ENCODE measurements at places on chromosomes 3 and 15.

DNA sequence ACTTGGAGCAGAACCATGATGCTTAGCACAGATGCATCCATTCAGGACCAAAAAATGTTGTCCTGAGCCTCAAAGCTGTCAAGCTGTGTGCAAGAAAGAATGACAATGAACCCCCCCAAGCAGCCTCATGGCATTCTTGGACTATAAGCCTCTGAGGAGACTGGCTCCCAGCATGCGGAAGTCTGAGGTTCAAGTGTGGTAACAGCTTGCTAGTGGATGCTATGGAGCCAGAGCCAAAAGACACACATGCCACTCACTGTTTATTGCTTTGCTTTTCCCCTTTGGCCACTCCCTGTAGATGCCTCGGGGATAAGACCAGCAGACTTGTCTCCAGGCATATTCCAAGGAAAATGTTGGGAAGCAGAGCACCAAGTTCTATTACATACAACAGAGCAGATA lies 38.2 kb upstream of the SNRK start:
- no peak for DNase-seq

GRCh38 chr3:72681598-72681997 lies 166.6 kb downstream of the SHQ1 start:
- no peak for DNase-seq

DNA sequence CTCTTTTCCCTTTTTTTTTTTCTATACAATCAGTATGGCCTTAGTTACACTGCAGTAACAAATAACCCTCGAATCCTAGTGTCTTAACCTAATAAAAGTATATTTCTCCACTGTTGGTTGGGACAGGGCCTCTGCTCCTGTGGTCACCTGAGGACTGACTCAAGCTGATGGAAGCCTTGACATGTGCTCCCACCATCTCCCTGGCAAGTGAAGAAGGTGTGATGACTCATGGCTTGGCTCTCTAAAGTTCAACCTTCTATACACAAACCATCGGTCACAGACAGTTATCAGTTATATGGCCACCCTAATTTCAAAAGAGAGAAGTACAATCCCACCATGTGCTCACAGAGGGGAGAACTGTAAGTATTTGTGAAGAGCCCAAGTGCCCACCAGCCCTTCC lies 65.8 kb upstream of the CACNA2D3 start:
- no peak for DNase-seq

DNA sequence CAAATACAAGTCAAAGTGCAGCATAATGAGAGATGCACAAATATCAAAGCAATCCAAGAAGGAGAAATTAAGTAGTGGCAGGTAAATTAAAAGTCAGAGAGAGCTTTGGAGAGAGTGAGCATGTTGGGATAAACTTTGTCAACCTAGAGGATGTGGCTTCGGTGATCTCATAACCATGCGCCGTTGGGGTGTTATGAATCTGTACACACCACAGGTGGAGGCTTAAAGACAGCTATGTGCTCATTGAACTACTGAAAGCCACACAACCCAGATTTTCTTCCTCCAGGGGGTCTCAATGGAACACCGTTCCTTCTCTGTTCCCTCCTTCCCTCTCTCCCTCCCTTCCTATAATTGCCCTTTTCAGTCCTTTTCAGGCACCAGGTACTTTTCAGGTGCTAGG lies 52.0 kb downstream of the SUCNR1 start:
- DNase-seq, result no peak

GRCh38 chr3:188306435-188307005 lies 152.6 kb downstream of the LPP start:
- no peak for DNase-seq

- no peak for DNase-seq
Measured at GRCh38 chr3:190644035-190644434, 130.2 kb downstream of the IL1RAP start.

DNA sequence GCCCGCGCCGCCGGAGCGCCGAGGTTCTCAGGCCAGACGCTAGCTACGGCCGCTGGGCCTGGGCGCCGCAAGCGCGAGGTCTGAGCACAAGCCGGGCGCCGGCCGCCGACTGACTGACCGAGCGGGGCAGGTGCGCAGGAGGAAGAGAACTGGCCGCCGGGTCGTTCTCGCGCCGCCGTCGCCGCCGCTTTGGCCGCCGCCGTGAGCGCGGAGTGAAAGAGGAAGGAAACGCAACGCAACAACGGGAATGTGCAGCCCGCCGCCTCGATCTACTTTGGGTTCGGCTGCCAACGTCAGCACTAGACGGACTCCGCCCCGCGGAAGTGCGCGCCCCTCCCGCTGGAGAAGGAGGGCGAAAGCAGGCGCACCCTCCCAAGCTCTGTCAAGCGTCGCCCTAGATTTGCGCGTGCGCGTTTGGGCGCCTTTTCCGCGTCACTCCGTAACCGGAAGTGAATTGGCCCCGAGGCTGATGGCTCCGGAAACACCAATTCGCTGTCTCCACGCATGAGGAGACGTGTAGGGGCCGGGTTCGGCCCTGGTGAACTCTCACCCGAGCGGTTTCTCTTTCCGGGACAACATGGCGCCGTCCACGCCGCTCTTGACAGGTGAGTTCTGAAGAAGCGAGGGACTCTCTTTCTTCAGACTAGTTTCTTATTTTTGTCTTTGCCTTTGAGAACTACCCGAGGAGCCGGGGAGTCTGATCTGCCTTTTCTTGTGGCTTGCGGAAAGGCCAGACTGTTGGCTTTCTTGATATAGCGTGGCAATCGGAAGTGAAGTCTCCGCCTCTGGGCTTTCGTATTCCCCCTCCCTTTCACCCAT lies at the start of the genes EIF2A and SERP1:
Gene EIF2A, plus strand, starts transcription at position 562 of the 819 bp plus-strand sequence. Its CDS starts 16 bp downstream, at position 578.
Gene SERP1, minus strand, starts transcription at position 271 of the 819 bp plus-strand sequence. CDS start 361 bp downstream, outside the sequence.
- peak; percentile 69 for DNase-seq

GRCh38 chr15:64969401-64969800 lies 20.3 kb downstream of the SPG21 start:
- DNase-seq, result no peak

GRCh38 chr15:64024172-64025050 lies 21.9 kb downstream of the DAPK2 start:
- no peak for DNase-seq

DNA sequence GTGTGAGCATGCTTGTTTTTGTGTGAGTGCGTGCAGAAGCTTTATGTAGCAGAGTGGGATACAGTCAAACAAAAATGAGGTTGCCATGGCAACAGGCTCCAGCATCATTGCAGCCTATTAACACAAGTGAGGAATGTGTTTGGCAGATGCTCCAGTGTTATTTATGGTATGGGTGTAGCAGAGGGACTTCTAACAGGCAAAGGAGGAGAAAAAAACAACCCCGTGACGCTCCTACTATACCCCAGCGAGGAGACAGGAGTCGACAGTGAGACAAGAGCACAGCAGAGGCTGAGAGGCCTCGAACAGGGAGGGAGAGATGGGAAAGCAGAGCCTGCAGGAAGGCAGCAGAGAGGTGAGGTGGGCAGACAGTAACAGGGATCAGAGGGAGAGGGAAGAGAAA lies 4.9 kb downstream of the ADCY5 start:
- DNase-seq, result no peak

- no peak for DNase-seq
Measured at GRCh38 chr15:40290918-40291574, 8.2 kb upstream of the ANKRD63 start.

- DNase-seq, result no peak
Measured at GRCh38 chr15:85137489-85138168, 156.0 kb downstream of the PDE8A start.

DNA sequence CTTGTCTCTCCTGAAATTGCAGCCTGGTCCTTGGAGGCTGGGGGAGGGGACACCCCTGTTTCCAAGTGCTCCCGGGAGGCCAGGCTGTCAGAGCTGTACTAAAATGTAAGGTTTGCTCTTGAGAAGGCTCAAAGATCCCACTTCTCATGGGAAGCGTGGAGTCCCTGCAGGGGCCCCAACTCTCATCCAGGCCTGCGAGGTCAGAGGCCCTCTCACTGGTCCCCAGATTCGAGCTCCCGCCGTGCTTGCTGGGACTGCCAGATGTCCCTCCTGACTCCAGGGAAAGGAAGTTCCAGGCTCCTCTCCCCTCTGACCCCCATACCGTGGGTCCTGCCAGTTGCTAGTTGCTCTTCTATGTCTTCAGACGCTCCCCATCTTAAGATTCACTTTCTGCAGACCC lies 14.5 kb upstream of the ANPEP start:
- DNase-seq, result no peak

- no peak for DNase-seq
Measured at GRCh38 chr3:46091046-46091445, 63.8 kb upstream of the XCR1 start.
